ENCODE measurements at places on chromosomes 2 and 18.

- DNase-seq, result no peak
Measured at GRCh38 chr18:33653231-33653630, 75.2 kb downstream of the ASXL3 start.

DNA sequence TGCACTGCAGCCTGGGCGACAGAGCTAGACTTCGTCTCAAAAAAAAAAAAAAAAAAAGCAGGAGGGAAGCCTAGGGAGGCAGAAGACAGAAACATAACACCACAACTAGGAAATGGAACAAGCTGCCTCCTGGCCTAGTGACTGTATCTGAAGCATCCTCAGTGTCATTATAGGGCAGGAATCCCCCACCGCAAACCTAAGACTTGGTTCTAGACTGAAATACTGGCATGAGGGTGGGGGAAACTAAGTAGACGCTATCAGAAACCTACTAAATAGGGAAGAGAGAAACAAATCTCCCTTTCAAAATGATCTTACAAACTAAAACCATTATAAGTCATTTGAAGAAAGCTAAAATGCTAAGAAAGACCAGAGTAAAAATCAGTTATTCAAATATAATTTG is 16.4 kb upstream of the SMAD2 start:
- no peak for DNase-seq

DNA sequence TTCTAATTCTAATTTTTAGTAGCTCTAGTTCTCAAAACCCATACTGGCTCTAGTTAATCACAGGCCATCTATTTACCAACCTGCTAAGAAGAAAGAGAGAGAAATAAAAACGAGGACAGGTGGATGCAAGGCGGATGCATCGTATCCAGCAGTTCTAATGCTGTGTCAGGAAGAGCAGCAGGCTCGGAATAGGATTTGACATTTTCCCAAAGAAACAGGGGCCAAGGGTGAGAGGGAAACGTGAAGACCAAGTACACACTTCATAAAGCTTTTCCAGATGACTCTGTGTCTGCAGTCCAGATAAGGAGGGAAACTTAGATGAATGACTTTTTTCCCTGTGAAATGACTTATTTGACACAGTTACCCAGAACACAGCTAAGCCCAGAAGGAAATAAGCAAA is 117.5 kb downstream of the ESCO1 start:
- no peak for DNase-seq

DNA sequence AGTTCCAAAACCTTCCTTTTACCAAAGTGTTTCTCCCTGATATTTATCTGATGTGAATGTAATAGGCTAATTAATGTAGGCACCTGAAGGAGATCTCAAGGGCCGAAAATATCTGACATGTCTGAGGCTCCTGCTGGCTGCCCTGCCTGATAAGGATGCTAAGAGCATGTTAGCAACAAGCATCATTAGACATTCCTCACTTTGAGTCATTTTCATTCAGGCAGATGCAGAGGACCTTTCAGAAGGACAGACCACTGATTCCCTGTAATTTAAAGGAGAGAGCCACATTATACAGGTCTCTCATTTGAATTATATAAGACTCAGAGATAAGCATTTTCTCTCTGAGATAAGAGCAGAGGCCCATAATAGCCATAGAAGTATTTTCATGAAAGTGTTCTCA is 222.4 kb upstream of the NCKAP5 start:
- DNase-seq, result no peak

GRCh38 chr2:239341840-239342239 is 59.0 kb downstream of the HDAC4 start:
- no peak for DNase-seq

- no peak for DNase-seq
Measured at GRCh38 chr18:34911661-34912384, 129.4 kb upstream of the MAPRE2 start.

- DNase-seq, result peak; percentile 29
Measured at GRCh38 chr2:178306352-178307073, 112.2 kb downstream of the OSBPL6 start.

DNA sequence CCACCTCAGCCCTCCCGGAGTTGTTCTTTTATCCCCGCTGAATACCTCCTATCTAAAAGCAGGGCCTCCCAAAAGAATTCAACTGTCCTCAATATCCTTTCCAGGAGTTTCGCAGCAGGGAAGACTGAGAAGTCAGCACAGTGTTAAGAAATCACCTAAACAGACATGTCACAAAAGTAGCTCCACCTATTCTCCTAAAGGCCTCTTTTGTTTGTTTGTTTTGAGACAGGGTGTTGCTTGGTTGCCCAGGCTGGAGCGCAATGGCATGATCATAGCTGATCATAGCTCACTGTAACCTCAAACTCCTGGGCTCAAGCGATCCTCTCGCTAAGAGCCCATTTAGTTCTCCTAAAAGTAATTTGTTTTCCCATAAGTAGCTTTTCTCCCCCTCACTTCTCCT is 53.8 kb downstream of the TEX44 start:
- DNase-seq, result no peak

GRCh38 chr2:5175231-5175630 is 517.0 kb upstream of the SOX11 start:
- no peak for DNase-seq

DNA sequence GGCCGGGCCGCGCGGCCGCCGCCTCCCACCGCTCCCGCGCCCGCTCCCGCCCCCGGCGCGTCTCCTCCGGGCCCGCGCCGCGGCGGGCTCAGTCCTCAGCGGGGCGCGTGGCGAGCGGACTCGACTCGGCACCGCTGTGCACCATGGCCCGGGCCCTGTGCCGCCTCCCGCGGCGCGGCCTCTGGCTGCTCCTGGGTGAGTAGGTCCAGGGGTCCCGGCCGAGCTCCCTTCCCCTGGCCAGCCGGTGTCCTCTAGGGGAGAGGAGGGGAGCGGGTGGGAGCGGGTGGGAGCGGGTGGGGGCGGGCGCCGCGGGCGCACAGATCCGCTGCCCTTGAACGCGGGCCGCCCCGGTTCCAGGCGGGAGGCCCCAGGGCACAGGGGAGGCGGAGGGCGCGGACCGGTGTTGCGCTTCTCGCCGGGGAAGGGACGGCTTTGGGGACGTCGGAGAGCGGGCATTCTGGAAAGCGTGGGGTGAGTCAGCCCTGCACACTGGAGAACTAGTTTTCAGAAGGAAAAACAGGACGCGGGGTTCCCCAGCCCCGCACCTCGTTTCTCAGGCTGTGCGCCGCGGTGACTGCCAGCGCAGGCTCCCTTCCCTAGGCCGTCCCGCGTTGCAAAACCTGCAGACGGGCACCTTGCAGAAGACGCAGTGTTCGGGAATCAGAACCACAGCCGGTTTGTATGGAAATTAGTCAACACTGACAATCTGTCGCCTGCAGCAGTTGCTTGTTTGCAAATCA is at the start of gene RAMP1:
Gene RAMP1 (plus strand): TSS at position 91 of the 740 bp plus-strand sequence. CDS start 53 bp downstream, at position 144.
- no peak for DNase-seq

GRCh38 chr2:212520340-212520739 is 18.3 kb downstream of the ERBB4 start:
- no peak for DNase-seq

DNA sequence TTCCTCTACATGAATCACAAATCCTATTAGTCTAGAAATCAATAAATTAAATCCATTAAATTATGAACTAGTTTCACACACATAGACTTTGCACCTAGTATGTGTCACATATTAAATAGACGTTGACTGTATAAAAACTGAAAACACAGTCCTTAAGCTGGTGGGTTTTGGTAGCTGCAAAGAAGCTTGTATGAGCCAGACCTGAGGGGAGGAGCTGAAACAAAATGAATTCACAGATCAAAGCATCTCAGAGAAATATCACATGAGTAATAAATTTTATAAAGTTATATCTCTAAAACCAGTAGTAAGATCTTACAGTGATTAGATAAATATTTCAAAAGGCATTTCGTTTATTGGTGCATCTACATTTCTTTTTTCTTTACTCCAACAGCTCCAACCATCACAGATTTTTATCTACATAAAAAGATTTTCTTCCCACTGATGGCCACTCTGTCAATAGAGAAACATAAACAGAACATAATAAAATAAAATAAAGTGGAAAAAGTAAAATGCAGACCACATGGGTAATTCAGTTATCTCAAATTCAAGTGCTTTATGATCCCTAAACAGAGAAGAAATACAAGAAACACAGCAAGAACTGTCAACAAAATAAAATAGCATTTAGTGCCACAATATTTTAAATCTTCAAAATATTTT is 420.0 kb upstream of the CYRIA start:
- DNase-seq, result no peak

- peak; percentile 73 for DNase-seq
Measured at GRCh38 chr2:144183727-144184126, 336.2 kb downstream of the ZEB2 start.

DNA sequence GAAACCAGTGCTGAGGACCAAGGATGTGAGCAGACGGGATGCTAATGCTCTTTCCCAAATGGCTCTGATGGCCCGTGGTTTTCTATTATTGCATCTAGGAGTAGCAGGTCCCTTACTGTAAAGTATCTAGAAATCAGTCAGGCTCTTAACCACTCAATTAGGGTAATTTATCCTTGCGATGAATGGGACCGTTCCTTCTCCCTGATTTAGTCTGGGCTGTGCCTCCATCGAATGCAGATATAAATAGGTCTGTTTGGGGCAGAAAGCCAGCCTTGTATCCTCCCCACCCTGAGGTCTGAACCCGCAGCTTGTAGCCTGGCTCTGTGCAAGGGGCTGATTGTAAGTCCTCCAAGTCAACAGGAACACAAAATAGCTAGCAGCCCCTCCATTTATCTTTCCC is 9.5 kb upstream of the SMARCAL1 start:
- no peak for DNase-seq

DNA sequence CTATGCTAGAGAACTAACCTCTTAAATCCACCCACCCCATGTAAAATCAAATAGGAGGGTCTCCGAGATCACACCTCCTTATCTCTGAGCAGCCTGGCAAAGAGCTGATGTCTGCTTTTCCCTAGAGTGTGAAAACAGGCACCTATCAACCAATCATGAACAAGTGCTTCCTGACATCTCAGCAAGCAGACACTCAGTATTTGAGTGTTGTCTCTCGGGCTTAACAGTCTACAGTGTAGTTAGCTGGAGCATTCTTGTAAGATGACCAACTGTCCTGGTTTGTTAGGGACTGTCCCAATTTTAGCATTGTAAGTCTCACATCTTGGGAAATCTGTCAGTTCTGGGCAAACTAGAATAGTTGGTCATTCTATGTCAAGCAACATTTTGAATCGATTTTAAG is 26.4 kb downstream of the MARCHF4 start:
- no peak for DNase-seq

DNA sequence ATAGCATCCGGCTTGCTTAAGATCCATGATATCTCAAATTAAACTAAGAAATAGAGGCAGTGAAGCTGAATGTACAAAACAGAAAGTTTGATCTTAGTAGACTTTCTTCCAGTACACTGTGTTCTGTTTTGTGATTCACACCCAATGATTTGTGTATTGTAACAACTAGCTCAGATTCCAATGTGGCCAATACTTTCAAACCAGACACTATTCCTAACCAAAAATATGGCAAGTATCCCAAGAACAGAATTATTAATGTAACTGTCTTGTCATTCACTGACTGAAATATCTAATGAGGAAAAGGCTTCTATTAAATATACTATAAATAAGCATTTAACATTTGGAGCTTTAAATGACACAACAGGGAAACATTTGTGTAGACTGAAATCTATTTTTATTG is 299.1 kb downstream of the NRXN1 start:
- no peak for DNase-seq

DNA sequence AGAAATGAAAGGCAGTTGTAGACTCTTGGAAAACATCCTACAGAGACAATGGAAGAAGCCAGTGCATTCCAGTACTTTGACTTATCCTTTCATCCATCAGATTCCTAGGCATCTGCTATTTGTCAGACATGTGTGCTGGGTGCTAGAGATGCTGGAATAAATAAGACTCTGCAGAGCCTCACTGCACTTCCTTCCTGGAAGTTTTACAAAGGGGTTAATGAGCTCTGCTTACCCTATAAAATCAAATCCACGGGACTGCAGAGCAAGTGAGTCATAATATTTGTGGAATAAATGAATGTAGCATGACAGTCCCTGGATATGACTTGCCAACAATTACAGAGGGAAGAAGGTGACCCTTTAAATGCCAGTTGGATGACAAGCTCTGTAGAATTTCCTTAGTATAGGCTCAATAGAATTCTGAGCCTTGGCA is 52.7 kb upstream of the NPAS2 start:
- no peak for DNase-seq

DNA sequence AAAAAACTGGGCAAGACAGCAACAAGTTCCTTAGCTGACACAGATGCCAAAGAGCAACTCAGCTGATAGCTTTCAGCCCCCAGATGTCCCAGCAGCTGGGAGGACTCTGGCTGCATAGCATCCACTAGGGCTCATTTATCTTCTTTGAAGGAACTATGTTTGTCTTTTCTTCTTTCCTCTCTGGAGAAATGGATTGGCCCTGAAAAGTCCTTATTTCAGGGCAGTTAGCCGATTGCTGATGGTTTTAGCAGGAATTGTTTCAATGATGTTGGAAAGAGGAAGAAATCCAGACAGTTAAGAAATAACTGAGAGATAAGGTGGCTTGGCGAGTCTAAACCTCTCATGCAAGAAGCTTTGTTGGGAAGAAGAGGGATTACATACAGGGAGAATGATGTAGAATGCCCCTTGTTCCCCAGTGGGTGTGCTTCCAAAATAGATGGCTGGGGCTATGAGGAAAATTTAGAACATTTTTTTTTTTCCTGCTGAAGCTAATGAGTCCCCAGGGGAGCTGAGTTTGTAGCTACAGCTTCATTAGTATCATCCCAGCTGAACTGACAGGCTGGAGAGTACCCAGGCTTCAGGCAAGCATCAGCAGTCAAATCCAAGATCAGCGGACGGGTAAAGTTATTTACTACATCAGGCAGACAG is 33.6 kb upstream of the SERPINE2 start:
- DNase-seq, result no peak

GRCh38 chr2:34738691-34739090 is 1139.6 kb upstream of the FAM98A start:
- no peak for DNase-seq

DNA sequence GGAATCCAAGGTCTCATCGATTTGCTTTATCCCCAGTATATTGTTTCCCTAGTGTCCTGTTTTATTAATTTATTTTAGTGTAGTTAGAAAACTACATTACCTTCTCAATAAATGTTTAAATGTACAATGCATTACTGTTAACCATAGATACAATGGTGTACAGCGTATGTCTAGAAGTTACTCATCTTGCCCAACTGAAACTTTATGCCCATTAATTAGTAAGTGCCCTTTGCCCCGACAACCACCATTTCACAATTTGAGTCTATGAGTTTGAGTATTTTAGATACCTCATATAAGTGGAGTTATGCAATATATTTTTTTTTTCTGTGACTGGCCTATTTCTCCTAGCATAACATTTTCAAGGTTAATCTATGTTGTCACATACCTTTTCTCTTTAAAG is 1343.0 kb upstream of the SLC39A10 start:
- DNase-seq, result no peak

DNA sequence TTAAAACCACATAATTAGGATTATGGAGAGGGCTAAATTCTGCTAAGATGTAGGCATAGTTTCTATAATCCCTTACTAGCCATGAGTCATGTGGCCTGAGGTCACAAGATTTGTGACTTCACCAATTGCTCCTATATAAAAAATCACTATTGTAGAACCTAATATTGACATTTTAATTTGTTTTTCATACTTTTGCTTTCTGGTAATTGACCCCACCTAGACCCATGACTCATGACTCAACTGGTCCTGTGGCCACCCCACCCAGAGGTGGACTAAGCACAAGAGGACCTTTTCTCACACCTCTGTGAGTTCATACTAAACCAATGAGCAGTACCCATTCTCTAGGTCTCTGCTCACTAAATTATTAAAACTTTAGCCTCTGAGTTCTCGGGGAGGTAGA is 1567.5 kb upstream of the LRRTM1 start:
- no peak for DNase-seq

All from stimulated activated CD4-positive, alpha-beta T cell treated with anti-CD3 and anti-CD28 coated beads, Interleukin-2, amount 100 ng/mL, for 24 hours (primary cell).